ENCODE measurements at places on chromosomes 6 and 20. TPM values are rescaled to one million over a fixed set of nuclear protein-coding genes. Genes with fewer than 3 reads are reported as not detected.

DNA sequence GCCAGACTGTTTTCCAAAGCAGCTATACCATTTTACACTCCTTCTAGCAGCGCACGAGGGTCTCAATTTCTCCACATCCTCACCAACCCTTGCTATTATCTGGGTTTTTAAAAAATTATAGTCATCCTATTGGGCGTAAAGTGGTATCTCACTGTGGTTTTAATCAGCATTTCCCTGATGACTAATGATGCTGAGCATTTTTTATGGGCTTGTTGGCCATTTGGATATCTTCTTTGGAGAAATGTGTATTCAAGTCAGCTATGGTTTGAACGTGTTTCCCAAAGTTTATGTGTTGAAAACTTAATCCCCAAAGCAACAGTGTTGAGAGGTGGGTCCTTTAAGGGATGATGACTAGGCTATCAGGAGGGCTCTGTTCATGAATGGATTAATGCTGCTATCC is 6.7 kb downstream of the MCUR1 start:
- no peak for DNase-seq

- DNase-seq = no peak
Observed at GRCh38 chr20:60053125-60053817, 95.0 kb downstream of the CDH26 start.

DNA sequence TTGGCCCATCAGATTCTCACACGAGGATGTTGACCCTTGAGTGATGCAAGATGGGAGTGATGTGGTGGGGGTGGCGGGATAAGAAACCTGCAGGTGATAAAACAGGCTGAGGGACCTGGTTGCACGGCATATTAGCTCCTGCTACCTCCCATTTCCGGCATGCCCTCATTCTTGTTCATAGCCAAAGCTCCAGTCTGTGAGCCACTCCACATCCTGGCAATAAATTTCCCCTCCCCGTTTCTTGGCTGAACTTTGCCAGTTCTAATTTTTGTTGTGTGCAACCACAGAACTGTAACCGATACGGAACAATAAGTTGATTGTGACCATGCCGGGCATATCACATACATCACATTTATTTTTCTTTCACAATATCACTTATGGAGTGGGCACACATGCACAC is 41.6 kb upstream of the NFATC2 start:
- DNase-seq = no peak

- no peak for DNase-seq
Observed at GRCh38 chr6:167754691-167755090, 72.0 kb upstream of the AFDN start.

- no peak for DNase-seq
Observed at GRCh38 chr6:80519811-80520594, 413.5 kb downstream of the BCKDHB start.

DNA sequence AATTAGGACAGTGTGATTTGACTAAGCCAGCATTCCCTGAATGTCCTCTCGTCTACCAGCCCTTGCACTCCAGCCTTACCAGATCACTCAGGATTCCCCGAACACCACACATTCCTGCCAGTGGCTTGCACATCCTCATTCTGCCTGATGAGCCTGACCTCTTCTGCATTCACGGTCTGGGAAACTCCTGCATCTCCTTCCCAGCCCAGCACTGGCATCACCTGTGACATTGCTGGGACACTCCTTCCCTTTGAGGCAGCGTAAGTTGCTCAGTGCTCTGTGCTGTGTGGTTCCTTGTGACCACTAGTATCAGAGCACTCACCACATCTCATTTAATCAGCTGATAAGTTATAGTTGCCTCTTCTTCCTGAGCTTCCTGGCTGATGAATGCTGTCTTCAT is 17.3 kb downstream of the NCOA7 start:
- no peak for DNase-seq

DNA sequence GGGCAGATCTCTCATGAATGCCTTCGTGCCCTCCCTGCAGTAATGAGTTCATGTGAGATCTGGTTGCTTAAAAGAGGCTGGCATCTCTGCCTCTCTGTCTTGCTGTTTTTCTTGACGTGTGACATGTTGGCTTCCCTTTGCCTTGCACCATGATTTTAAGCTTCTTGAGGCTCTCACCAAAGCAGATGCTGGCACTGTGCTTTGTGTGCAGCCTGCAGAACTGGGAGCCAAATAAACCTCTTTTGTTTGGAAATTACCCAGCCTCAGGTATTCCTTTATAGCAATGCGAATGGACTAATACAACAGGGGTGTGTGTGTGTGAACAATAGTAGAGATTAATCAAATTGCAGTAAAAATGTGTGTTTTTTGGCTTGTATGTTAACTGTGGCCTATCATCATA is 8.1 kb downstream of the AKAP7 start:
- DNase-seq = no peak

DNA sequence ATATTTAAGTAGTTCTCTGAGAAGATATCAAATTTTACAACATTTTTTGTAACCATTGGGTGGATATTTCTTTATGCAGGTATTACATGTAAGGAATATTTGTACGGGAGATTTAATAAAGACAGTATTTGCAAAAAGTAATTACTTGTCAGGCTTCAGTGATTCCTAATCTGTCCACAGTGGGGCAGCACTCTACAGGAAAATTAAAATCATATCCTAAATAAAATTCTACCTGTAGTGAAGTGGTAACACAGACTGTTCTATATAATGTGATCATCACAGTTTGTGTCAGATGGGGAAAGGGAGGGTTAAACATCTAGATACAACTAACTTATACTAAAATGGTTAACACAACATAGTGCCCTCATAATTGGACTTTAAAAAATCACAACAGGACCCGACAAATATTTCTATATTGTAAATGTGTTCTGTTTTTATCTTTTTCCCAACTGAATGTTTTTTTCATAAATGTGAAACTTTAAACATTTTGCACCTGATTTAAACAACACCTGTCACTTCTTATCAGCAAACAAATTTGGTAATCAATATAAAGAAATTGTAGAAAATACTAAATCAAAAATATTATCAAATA is 145.6 kb upstream of the MANEA start:
- DNase-seq = peak; percentile 59

GRCh38 chr6:117229870-117230269 is 35.5 kb upstream of the VGLL2 start:
- DNase-seq = no peak

GRCh38 chr20:8464368-8464767 is 332.3 kb downstream of the PLCB1 start:
- DNase-seq = no peak

DNA sequence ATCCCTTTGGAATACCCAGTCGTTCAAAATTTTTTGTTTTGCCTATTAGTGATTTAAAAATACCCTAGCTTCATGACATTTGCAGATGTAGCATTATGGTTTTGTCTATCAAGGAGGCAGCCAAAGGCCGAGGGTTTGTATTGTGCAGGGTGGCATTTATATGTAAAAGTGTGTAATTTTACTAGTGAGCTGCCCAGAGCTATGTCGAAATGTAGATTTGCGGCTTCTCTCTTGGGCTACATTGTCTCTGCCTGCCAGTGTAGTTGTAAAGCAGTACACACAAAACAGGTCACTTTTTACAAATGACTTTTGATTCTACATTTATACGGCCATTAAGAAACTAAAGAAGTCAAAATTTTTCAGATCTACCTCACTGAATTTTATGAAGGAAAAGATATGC is 87.7 kb downstream of the TSHZ2 start:
- no peak for DNase-seq

DNA sequence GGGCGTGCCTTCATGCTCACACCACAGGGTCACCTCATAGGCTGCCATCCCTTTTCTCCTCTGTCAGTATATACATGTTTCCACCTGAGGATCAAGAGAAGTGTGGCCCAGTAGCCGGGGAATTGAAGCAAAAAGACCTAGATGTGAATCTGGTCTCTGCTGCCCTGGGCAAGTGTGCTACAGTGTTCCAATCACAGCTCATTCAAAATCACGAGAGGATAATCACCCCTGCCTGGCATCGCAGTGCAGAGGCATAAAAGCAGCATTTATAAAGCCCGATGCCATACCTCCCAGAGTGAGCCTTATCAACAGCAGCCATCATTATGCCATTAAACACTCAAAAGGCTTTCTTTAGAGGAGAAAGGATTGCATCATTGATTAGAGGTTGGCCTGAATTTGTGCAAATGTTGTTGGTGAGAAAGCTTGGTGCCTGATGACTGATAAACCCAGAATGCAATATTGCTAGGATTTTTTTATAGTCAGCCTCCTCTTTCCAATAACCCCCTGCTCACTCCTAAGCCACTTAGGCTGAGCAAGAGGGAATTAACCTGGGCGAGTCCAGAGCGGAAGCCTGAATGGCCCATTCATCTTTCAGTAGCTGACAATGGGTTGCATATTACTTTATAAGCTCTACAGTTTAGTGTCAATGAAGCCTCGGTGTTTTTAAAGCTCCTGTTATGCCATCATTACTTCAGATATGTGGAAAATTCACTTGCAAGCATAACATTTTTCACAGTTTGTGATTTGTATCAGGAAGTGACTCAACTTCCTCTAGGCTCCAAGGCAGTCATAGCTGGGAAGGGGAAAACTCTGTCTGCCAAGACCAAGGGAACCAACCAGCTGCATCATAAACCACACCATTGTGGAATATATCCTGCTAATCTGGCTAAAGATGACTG is 92.5 kb upstream of the NXT1 start:
- no peak for DNase-seq

DNA sequence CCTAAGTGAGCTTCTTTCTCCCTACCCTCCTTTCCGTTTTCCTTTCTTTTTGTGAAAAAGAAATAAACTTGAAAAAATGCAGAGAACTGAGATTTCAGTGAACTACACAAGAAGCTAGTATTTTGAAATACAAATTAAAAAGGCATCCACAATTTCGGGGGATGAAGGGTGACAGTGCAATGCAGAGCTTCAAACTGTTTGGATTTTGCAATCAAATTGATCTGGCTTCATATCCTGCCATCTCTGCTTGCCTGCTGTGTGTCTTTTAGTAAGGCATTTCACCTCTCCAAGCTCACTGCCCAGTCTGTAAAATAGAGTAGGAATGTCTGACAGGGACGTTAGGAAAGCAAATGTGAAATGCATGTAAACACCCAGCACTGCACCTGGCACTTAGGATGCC is 258.0 kb downstream of the HACE1 start:
- DNase-seq = no peak

- DNase-seq = peak; percentile 65
Observed at GRCh38 chr6:118551063-118552053, 3.3 kb downstream of the PLN start.

DNA sequence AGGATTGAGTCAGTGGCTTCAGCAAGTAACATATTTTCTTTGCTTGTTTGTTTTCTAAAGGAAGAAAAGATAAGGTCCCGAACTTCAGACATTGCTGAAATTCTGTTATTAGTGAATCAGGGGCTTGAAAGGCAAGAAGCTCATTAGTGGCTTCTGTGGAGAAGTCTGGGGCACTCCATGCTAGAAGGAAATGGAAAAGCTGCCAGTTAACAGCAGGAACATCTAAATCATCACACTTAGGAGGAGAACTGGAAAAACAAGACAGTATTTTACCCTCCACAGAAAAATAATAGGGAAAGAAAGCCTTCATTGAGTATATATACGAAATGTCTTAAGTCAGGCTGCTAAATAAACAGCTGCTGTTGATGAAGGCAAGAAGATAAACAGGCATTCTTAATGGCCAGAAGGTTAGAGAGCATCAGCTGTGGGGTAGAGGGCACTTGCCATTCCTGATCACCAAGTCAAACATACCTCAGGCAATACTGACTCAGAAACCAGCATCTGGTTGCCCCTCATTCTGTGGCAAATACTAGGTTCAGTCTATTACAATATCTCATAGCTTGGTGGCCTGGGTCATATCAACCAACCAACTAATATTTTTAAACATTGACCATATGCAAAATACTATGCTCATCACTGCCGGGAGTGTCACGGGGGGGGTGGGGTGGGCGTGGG is 143.2 kb upstream of the TENT5A start:
- peak; percentile 30 for DNase-seq

Gene ERVFRD-1
- 2.2 TPM for total RNA-seq

Gene VEGFA
- total RNA-seq = 179 TPM

Gene RFX6
- total RNA-seq = 6.8 TPM

Gene RPS6KA2
- total RNA-seq = 26.3 TPM

Gene PANK2
- 37.6 TPM for total RNA-seq

Gene C6orf141
- total RNA-seq = 2.9 TPM

Gene MYBL2
- total RNA-seq = 2.4 TPM
